Psoas muscle (tissue), 8 donors: ENCODE measurements at places on chromosomes 2 and 18. TPM values are rescaled to one million over a fixed set of nuclear protein-coding genes. Genes with fewer than 3 reads are reported as not detected.

- H3K4me3 ChIP-seq = no peak overlapping the region
- H3K4me1 ChIP-seq = no peaks in the 10 kb centered on the region
- no peak for DNase-seq
- no peaks in the 10 kb centered on the region for H3K27me3 ChIP-seq
Measured at GRCh38 chr2:23299476-23300195, 85.3 kb upstream of the KLHL29 start.

DNA sequence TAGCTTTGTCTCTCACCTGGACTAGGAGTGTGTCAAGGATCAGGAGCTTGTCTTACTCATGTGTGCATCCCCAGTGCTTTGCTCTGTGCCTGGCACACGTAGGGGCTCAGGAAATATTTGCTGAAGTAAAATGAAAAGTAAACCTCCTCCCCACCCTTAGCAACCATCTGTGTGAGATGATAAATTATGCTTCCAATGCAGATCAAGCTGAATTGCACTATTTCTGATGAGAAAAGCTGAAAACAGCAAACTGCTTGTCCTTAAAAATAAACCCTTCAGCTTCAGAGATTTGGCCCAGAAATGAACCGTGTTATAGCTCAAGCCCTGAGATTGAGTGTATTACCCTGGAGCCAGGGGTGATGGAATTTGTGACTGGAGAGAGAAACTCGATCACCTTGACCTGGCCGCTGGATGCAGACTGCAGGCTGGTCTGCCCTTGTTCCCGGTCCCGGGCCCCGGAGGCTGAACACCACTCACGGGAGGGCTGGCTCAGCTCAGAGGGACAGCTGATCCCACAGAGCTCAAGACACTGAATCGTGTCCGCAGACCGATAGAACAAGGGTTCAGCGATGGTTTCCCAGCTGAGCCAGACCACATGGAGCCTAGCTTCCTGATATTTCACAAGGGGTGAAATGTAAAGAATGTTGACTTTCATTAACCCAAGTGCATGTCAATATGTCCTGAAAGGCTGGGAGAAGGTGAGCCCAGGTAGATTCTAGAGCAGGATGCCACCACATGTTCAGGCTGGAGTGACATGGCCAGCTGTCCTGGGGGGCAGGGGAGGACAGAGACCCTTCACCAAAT, 50.5 kb downstream of the DDX1 start:
- H3K4me1 ChIP-seq = peaks cover 11% of the 10 kb centered on the region
- DNase-seq = no peak
- no peak overlapping the region for H3K27ac ChIP-seq
- peaks cover 9% of the 10 kb centered on the region for H3K36me3 ChIP-seq

DNA sequence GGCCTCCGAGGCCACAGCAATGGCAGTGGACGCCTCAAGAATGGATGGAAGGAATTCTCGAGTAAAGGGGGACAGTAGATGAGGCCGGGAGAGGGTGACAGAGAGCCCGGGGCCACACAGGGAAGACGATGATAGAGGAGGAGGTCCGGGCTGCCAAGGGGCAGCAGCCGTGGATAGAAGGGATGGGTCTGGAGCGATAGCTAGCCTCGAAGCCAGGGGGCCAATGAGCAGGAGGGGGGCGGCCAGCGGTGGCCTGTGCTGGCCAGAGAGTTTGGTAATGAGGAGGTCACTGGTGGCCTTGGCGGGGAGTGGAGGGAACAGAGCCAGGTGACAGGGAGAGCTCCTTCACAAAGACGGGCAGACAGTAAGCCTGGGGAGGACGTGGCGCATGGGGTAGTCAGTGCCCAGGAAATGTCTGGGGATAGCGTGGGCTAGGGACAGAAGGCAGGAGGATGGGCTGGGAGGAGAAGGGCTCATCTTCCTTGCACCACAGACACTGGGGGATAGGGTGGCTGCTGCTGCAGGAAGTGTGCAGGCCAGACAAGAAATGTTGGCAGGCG, 87.8 kb upstream of the ASB18 start:
- DNase-seq = no peak
- H3K27me3 ChIP-seq = no peaks in the 10 kb centered on the region
- H3K4me1 ChIP-seq = no peaks in the 10 kb centered on the region
- H3K36me3 ChIP-seq = no peaks in the 10 kb centered on the region
- no peak overlapping the region for H3K4me3 ChIP-seq

DNA sequence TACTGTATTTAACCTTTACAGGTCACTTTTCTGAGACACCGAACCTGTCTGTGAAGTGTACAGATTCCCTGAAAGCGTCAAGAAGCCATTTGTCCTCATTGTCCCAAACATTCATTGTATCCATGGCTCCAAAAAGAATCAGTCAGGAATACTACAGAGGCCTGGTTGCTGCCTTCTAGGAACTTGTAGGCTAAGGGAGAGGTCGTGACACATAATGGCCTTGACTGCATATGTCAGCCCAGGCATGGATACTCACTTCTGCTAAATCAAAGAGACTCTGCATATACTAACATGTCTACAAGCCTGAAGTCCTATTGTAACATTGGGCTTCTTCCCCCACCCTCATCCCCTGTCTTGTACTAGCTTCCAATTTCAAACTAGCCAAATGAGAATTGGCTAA, 40.2 kb downstream of the ONECUT2 start:
- peaks cover 1% of the 10 kb centered on the region for H3K27me3 ChIP-seq
- no peaks in the 10 kb centered on the region for H3K4me1 ChIP-seq
- H3K36me3 ChIP-seq = no peaks in the 10 kb centered on the region
- no peak for DNase-seq
- H3K4me3 ChIP-seq = no peak overlapping the region
- H3K27ac ChIP-seq = no peak overlapping the region

GRCh38 chr2:144849612-144850011, 329.7 kb upstream of the ZEB2 start:
- no peak overlapping the region for H3K27ac ChIP-seq
- no peaks in the 10 kb centered on the region for H3K27me3 ChIP-seq
- H3K36me3 ChIP-seq = no peaks in the 10 kb centered on the region

DNA sequence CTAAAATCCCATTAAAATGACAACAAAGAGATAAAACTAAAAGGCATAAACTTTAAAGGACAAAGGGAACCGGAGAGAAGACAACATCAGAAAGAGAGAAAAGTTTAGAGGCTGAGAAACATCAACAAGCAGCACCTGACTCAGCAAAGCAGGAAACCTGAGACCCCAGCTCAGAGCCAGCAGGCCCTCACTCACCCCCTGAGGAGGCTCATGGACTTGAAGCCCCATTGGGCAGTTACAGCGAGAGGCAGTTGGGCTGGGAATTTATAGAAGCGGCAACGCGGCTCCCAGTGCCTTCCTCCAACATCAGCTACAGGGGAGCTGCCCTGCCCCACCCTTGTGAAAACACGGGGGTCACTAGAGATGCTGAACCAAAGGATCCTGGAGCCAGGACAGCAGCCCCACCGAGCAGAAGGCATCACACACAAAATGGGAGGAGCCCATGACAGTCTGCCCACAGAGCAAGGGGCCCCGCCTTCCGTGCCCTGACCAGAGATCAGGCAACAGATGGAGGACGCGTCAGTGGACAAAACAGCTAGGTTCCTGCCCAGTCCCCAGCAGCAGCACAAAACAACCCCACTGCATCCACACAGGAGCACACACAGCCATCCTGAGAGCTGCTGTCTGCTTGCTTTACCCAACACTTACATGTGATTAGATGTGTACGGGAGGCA, 52.7 kb downstream of the CMPK2 start:
- no peaks in the 10 kb centered on the region for H3K27me3 ChIP-seq
- H3K36me3 ChIP-seq = no peaks in the 10 kb centered on the region
- H3K4me1 ChIP-seq = no peaks in the 10 kb centered on the region
- no peak overlapping the region for H3K27ac ChIP-seq
- no peak for DNase-seq

GRCh38 chr2:71941726-71942525, 205.7 kb downstream of the CYP26B1 start:
- no peaks in the 10 kb centered on the region for H3K27me3 ChIP-seq
- no peak overlapping the region for H3K27ac ChIP-seq

Gene PSMA8
- not detected for total RNA-seq

Gene PIK3C3
- total RNA-seq = 30.8 TPM
